ENCODE measurements at places on chromosomes 3 and 15.

- DNase-seq: no peak
Measured at GRCh38 chr3:53163444-53164387, 2.7 kb downstream of the PRKCD start.

DNA sequence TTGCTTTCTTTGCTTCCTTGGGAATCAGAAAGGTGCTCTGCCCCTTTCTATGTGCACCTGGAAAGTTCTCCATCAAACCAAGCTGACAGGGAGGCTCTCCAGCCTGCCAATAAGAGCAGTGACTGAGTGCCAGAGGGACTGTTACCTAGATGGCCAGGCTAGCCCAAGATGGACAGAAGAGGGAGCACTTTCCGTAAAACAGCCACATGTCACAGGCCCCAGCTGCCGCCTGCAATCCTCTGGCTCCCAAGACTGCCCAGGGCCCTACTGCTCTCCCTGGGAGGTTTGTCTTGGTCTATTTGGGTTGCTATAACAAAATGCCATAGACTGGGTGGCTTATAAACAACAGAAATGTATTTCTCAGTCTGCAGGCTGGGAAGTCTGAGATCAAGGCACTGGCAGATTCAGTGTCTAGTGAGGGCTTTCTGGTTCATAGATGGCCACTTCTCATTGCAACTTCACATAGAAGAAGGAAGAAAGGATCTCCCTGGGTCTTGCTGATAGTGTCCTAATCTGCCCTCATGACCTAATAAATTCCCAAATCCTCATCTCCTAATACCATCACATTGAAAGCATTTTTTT lies 72.3 kb downstream of the TAMM41 start:
- no peak for DNase-seq

- no peak for DNase-seq
Measured at GRCh38 chr15:92277776-92278175, 115.9 kb upstream of the ST8SIA2 start.

DNA sequence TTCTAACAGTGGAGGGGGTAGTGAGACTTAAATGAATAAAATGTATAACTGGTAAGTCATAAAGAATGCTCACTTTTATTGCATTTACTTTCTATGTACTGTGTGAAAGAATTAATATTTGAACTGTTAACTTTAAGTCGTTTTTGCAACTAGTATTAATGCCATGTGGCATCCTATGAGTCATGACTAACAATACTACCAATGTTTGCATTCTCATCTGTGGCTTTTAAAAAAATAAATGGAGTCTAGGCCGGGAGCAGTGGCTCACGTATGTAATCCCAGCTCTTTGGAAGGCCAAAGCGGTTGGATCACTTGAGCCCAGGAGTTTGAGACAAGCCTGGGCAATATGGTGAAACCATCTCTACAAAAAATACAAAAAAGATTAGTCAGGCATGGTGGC lies 5.2 kb downstream of the C3orf49 start:
- DNase-seq: no peak

GRCh38 chr3:137385922-137386321 lies 378.2 kb upstream of the SOX14 start:
- no peak for DNase-seq

DNA sequence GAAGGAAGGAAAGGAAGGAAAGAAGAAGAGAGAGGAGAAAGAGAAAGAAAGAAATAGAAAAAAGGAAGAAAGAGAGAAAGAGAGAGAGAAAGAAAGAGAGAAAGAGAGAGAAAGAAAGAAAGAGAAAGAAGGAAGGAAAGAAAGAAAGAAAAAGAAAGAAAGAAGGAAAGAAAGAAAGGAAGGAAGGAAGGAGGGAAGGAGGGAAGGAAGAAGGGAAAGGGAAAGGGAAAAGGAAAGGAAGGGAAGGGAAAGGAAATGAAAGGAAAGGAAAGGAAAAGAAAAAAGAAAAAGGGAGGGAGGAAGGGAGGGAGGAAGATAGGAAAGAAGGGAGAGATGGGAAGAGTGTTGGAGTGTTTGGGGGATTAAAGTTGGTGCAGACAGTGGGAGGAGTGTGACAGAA lies 450.1 kb downstream of the GBE1 start:
- no peak for DNase-seq

DNA sequence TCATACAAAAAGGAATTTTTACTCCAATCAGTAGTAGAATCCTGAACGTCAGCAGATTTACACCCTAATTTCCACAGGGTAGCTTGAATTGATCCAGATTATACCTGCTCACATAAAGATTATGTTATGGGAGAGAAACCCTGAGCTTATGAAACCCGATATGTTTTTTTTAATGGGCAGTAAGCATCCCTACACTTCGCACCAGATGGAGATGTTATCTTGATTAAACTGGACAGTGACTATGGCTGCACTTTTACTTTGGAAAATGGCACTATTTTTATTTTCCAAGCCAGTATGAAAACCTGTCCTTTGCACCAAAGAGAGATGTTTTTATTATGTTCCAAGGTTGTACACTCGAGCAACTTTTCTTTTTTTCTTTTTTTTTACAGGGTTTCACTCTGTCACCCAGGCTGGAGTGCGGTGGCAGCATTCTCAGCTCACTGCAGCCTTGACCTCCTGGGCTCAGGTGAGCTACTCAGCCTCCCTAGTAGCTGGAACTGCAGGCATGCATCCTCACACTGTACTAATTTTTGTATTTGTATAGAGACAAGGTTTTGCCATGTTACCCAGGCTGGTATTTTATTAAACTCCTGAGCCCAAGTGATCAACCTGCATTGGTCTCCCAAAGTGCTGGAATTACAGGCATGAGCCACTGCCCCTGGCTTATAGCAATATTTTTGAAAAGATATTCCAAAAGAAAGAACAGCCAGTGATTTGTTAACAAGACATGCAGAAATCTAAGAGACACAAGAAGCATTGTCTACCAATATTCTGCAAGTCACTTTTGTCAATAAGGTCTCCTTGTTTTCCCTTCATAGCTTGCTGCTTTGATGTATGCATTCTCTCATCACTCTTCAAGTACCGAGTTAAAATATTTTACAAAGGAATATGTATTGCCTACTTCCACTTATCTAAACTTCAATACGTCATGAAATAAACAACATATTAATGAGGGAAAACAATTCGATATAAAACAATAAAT lies 1412.6 kb downstream of the ZPLD1 start:
- DNase-seq: no peak

DNA sequence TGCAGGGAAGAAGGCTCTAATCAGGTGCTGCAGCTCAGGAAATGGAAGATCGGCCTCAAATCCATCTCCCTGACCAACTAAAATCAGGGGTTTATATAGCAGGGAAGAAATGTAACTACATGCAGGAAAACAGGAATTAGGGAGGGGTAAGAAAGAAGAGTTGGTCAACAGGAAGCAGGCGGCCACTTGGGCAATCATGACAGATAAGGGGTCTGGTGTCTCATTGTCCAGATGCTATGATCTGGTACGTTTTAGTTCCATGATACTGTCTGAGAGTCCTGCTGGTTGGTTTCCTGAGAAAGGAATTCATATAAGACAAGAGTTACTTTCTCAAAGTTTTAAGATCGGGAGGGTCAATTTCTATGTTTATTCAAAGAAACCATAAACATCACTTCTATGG lies 24.2 kb downstream of the KATNBL1 start:
- DNase-seq: no peak

GRCh38 chr3:108341911-108342310 lies 45.6 kb downstream of the HHLA2 start:
- no peak for DNase-seq

DNA sequence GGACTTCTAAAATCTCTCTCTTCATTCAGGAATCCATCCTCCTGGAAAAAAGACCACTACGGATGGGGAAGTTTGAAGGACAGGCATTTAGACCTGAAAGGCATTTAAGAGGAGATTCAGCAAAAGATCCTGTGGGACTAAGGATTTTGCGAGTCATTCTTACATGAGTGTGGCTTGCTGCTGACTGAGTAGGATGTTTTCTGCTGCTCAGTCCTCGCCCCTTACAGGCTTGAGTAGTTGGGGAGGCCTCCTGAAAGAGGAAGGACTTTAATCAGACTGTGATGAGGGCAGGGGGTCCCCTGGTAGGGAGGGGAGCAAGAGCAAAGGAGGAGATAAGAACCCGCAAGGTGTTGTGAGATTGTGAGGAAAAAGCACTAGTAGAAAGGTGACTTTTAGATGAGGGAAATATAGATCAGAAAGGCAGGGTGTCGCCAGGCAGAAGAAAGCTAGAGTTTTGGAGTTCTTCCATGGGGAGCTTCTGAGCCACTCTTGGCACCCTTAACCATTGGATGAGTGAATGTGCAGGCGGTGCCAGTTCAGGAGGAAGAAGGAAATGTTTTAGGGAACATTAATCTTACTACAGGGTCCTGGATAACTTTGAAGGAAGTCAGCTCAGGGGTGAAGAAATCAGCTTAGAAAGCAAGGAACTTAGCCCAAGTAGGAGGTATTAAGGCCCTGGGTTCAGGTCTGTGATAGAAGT lies 171.1 kb downstream of the RORA start:
- DNase-seq: no peak
